Pancreas (tissue), 10 donors: ENCODE measurements at places on chromosomes 5 and 9. TPM values are rescaled to one million over a fixed set of nuclear protein-coding genes. Genes with fewer than 3 reads are reported as not detected.

Gene RNF183
- 0.22 TPM for total RNA-seq

DNA sequence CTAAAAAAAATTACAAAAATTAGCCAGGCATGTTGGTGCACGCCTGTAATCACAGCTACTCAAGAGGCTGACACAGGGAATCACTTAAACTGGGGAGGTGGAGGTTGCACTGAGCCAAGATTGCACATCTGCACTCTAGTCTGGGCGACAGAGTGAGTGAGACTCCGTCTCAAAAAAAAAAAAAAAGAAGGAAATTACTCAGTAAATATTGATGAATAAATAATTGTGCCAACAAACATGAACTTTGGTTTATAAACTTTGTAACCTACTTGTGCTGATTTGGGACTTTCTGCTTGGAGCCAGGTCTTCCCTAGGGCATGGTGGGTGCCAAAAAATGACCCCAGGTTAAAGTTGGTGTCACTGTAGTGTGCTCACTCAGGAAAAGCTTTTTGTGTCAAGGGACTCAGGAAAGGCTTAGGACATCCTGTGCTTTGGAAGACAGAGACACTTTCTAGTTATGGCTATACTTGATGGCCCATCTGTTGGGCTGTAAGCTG, 19.0 kb downstream of the ABLIM3 start:
- no peak for DNase-seq

Gene INPP5E
- 5.8 TPM for total RNA-seq

- DNase-seq, result no peak
Observed at GRCh38 chr5:15037247-15037908, 165.8 kb upstream of the ANKH start.

- DNase-seq, result no peak
Observed at GRCh38 chr9:79176014-79176697, 395.6 kb upstream of the TLE4 start.

- DNase-seq, result no peak
Observed at GRCh38 chr5:168062239-168062638, 229.2 kb upstream of the WWC1 start.

DNA sequence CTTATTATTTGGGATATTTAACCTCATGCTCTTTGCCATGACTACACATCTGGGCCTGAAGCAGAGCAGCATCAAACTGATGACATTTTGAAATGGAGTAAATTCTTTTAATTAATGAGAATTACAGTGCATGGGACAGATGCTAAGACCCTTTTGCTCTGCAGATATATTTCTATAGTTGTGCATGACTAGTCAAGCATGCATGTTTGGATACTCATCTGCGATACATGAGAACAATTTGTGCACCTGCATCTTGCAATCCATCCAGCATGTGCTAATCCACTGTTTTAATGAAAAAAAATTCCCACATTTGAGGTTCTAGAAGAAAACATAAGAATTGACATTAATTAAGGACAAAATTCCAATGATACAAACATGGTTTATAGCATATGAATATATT, 1047.6 kb upstream of the ACO1 start:
- DNase-seq, result no peak

DNA sequence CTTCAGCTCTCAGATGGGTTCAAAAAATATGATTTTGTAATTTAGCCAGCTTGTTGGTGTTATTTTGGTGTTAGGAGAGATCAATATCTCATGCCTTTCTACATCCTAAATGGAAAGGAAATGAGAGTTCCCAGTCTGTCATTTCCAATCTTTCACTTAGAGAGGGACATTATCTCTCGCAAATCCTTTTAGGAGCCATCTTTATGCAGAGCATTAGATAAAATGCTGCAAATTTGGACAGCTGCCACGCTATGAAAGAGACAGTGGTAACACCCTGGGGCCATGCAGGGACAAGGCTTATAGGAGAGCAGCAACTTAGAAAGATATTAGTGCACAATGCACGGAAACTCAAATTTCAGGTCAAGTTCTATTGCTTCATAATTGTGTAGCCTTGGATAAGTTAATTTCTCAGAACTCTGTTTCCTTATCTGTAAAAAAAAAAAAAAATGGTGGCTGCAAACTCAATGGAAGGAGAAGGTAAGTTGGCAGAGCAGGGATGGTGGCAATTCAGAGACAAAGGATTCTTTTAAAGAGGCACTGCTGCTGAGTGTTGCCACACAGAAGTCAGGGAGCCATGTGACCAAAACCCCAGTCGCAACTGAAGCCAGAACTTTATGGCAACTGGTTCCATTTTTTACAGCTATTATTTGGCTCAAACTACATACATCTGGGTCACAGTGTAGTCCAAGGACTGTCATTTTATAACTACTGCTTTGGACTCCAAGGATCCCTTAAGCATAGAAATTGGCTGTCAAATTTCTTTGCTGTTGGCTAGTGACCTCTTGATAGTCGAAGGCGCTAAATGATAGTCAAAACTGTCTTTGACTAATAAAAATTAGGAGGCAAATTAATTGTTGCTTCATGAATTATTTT, 210.2 kb downstream of the FRMD3 start:
- no peak for DNase-seq
